ENCODE measurements at places on chromosomes 13 and 19. TPM values are rescaled to one million over a fixed set of nuclear protein-coding genes. Genes with fewer than 3 reads are reported as not detected.

The PPFIA3 gene
- total RNA-seq, result 4.5 TPM

The PODNL1 gene
- not detected for total RNA-seq

The CEACAM7 gene
- total RNA-seq, result not detected

The ASPDH gene
- total RNA-seq, result not detected

The MBD3L3 gene
- not detected for total RNA-seq

The FLT1 gene
- 0.26 TPM for total RNA-seq

The ANKLE1 gene
- total RNA-seq, result 2.8 TPM

The ZSCAN5C gene
- total RNA-seq, result not detected

DNA sequence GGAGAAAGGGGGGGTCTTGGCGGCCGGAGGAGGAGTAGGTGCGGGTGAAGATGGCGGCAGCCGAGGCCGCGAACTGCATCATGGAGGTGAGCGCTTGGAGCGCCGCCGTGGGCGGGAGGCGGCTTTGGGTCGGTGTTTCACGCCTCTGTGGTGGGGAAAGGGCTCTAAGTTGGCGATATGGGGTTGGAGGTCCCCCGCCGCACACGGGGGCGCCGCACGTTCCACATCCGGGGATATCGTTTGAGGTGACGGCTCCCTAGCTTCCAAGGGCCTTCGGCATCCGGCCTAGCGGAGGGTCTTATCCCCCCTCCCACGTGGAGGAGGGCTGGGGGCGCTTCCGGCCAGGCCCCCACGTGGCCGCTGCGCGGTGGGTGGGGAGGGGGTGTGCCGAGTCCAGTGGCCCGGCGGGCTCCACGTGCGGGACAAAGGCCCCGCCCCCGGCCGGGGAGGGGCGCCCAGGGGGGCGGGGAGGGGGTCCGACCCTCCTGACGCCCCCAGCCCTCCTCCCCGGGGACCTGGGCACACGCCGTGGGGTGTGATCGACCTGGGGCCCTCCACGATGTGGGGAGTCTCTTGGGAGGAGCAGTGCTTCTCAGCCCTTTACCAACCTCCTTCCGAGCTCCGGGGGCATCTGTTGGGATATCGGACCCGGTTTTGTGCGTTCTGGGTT is at the start of gene PRMT1:
Gene PRMT1 (plus strand): TSS at position 41 of the 670 bp plus-strand sequence. CDS start 10 bp downstream, at position 51.
- no peak for DNase-seq

GRCh38 chr19:40302224-40303011 is 17.3 kb upstream of the AKT2 start:
- DNase-seq, result no peak

DNA sequence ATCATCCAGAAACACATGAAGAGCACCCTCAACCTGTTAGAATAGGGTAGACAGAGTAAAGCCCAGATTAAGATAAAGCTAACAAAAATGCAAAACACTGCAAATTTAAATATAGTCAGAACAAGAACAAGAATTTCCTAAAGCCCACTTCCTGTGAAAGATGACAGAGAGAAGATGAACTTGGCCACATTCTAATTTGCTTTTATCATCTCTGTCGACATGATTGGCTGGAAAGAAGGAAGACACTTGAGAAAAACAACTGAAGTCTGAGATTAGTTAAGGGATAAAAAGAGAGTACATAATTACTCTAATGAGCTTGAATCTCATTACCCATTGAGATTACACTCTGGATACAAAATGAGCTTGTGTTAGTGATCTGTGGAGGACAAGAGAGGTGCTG is 537.6 kb downstream of the KLF5 start:
- no peak for DNase-seq

DNA sequence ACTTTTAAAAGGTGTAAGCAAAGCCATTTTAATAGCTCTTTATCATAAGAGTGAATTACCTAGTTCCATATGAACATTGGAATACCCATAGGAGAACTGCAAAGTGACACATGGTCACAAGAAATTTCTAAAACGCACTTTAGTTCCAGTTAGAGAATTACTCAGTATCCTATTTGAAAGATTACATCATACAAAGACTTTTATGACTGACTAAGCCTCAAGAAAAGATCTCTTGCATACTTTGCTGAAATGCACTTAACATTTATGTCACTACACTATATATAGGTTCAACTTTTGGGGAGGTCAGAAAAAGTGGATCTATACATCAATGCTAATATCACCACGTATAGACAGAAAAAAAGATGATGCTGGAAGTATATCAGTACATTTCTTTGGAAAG is 7.1 kb downstream of the PCDH9 start:
- DNase-seq, result no peak

DNA sequence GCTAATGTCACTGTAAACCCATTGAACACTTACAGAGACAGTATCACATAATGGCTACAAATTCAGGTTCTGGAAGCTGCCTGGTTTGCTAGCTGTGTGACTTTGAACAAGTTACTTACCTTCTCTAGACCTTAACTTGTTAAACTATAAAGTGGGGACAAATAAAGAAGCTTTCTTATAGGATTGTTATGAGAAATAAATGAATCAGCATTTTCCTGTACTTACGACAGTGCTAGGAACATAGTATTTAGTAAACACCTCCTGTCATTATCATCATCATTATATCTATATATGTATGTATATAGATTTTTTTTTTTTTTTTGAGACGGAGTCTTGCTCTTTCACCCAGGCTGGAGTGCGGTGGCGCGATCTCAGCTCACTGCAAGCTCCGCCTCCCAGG is 54.9 kb downstream of the CDK8 start:
- DNase-seq, result no peak

GRCh38 chr13:65670014-65670625 is 1560.0 kb downstream of the PCDH9 start:
- no peak for DNase-seq

DNA sequence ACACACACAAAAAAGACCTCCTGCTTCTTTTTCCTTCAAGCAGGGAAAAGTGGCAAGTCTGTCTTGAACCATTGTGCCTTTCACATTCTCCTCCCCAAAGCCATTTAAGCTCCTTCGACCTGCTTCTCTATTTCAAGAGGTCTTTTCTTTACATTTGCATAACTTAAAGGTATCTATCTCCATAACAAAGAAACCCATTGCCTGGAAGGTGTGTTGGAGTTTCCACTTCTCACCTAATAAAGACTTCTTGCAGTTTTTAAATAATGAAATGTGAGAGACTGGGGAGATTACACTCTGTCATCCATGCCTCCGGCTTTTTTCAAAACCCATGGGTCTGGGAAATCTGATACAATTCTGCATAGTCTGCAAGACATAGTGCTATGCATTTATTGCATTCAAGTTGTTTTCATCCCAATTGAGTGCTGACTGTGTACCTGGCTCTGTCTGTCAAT is 41.8 kb upstream of the NBEA start:
- no peak for DNase-seq

GRCh38 chr19:8150998-8151766 is 1.8 kb upstream of the FBN3 start:
- no peak for DNase-seq

GRCh38 chr13:113508521-113509254 is 18.2 kb upstream of the DCUN1D2 start:
- no peak for DNase-seq

DNA sequence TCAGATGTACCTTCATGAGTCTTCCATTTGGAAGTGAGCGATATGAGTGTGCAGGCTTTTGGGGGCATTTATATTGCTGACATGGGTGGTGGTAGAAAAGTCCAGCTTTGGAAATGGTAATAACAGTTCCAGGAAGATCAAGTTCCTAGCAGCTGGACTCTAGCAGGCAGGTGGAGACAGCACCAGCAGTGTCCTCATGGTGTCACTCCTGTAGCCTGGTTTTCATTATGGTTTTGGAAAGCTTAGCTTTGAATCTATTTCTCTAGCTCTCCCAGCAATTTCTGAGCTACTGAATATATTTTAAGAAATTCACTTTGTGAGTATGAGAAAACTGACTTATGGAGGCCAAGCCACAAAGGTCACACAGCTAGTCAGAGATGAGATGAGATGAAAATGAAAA is 523.2 kb upstream of the HTR2A start:
- no peak for DNase-seq

DNA sequence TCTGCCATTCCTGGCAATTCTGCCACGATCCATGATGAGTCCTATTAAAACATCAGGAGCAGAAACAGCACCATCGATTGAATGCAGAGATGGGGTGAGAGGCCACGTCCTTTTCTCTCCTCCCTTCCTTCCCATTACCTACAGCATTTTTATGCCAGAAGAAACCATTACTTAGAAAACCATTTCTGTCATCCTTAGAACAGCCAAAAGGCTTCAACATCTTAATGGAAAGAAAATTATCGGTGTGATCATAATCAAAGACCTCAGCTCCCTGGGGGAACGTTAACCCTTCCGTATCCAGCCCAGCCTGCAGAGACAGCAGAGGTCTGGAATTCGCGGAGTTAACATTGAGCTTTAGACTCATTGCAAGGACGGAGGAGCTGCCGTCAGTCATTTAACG is 56.0 kb upstream of the SIAH3 start:
- DNase-seq, result no peak

DNA sequence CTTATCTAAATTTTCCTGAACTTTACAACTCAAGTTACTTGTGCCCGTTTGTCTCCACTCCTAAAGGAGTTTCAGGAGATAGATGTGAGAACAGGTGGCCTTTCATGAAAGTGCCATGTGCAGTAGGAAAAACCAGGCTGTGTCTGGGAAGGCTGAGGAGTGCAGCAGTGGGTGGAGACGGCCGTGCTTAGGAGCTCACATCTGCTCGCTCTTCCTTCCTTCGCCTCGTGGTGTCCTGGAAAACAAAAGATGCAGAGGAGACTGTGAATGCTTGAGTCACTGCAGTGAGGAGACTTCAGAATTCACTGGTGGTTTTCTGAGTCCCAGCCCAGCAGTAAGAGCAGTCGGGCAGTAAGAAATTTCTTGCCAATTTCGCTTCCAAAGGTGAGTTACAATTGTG is 138.4 kb upstream of the RNF113B start:
- no peak for DNase-seq

GRCh38 chr19:28208745-28209144 is 1004.2 kb downstream of the UQCRFS1 start:
- DNase-seq, result no peak

DNA sequence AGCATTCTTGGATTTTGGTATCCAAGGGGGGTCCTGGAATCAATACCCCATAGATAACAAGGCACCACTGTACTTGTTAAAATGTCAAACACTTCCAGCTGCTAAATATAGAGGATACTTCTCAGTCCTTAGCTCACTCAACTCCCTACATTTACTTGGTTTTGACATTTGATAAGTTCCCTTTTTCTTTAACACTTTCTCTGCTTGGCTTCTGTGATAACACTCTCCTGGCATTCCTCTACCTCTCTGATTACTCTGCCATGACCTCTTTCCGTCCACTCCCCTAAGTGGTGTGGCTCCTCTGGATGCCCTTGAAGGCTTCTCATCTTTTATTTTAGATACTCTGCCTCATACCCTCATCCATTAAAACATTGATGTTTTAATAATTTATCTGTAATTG is 65.2 kb downstream of the MICU2 start:
- no peak for DNase-seq

DNA sequence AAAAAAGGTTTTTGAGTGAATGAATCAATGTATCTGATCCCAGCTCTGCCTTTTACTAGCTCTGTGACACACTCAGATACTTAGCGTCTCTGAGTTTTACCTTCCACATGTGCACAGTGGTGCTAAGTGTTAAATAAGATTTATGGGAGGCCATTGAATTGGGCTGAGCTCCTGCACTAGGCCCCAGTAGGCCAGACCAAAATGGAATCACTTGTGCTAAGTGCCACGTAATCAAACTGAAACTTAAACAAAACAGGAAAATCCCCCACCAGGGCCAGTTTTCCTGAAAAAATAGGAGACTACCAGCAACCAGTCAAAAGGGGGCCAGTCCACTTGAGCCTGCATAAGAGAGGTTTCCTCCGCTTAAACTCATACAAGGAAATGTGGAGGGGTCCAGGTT is 40.9 kb downstream of the GJA3 start:
- no peak for DNase-seq

DNA sequence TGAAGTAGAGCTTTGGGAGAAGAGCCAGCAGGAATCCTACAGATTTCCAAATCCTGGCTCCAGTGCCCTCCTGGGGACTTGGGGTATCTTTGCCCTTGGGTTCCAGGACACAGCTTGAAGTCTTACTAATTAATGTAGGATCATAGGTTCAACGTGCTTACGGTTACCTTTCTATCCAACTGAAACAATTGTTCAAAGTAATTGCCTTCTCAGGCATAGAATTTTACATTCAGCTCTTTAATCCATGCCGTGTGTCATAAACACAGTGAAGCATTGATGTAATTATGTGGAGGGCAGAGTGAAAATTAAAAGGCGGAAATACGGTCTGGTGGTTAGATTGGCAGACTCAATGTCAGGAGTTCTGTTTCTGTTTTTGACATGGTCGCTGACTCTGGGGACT is 170.4 kb downstream of the COG6 start:
- no peak for DNase-seq

GRCh38 chr19:31515931-31516330 is 166.7 kb upstream of the TSHZ3 start:
- no peak for DNase-seq

GRCh38 chr13:32259116-32259515 is 56.0 kb downstream of the ZAR1L start:
- no peak for DNase-seq

DNA sequence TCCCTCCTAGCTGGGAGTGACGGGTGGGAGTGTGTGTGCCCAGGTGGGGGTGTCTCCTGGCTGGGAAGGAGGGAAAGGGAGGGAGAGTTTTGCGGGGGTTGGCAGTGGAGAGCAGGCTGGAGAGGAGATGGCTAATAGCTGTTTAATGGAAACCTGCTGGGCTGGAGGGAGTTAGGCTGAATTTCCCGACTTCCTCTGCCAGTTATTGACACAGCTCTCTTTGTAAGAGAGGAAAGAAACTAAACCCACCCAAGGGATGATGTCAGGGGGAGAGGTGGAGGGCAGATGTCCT is 10.2 kb upstream of the ILF3 start:
- DNase-seq, result no peak

DNA sequence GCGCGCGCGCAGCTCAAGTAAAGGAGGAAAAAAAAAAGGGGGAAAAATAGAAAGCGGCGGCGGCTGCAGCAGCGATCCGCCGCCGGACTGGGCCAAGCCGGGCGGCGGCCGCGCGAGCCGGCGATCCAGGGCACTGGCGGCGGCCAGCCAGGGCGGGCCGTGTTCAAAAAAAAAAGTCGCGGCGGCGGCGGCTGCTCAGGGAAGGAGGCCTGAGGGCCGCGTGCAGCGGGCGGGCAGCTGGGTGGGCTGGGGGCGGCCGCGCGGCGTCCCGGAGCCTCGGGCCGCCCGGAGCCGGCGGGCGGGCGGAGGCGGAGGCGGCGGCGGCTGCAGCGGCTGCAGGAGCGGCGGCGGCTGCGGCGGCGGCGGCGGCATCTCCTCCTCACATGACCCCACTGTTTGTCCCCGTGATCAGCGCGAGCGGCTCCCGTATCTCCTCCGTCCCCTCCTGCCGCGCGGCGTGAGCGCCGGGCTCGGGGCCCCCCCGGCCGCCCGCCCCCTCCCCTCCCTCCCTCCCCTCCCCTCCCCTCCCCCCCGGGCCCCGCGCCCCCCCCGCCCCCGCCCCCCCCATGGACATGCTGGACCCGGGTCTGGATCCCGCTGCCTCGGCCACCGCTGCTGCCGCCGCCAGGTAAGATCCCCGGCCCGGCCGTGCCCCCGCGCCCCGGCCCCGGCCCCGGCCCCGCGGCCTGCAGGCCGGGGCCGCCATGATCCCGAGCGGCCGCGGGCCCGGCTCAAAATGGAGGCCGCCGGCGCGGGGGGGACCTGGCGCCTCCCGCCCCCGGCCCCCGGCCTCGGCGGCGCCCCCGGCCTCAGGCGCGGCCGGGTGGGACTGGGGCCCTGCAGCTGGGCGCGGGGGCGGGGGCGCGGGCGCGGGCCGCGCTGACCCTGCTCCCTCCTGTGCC is at the start of gene USF2:
Gene USF2 (plus strand): TSS at position 427 of the 902 bp plus-strand sequence. CDS start 140 bp downstream, at position 567.
- DNase-seq, result peak; percentile 66

- DNase-seq, result no peak
Observed at GRCh38 chr13:111414341-111414740, 93.9 kb downstream of the TEX29 start.
